Mononuclear cell (primary cell): ENCODE measurements at places on chromosomes 4 and X. TPM values are rescaled to one million over a fixed set of nuclear protein-coding genes. Genes with fewer than 3 reads are reported as not detected.

Gene GPR34
- total RNA-seq: 1.5 TPM

Gene EMCN
- total RNA-seq: 0.10 TPM

Gene SRPX
- 0.10 TPM for total RNA-seq

Gene TREX2
- total RNA-seq: 1.2 TPM

Gene CABS1
- total RNA-seq: not detected

Gene SMIM10
- total RNA-seq: not detected

Gene SPANXA1
- not detected for total RNA-seq

Gene CTAG2
- not detected for total RNA-seq

Gene ENPP6
- not detected for total RNA-seq

Gene GSX2
- total RNA-seq: not detected

Gene JCHAIN
- total RNA-seq: 45.8 TPM

Gene SLC49A3
- 2.9 TPM for total RNA-seq

Gene C4orf36
- not detected for total RNA-seq
